Activated naive CD8-positive, alpha-beta T cell treated with anti-CD3 and anti-CD28 coated beads for 36 hours (primary cell): ENCODE measurements at places on chromosomes 7 and 10.

DNA sequence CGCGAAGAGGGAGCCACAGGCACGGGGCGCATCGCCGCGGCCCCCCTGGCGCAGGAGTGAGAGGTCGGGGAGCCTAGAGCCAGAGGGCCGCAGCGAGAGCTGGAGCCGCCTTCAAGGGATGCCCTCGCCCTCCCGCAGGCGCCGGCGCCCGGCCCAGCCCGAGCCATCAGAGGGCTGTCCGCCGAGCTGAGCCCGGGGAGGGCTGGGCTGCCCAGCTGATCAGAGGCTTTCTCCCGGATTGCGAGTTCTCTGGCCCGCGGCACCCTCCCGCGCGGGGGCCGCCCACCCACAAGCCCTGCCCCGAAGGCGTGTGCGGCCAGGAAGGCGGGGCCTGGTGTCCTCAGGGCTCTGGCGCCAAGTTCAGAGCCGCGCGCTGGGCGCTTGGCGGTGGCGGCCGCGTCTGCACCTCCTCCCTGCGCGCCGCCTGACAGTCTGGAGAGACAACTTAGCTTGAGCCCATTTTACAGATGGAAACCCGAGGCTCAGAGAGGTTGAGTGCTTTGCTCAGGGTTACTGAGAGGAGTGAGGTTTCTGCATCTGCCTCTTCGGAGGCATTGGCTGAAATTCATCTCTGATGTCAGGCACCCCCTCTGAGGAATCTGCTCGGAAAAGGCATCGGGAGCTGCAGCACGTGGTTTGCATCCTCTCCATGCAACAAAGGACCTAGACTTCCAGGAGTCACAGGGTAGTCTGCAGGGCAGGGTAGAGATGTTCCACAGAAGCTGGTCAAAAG, 3.8 kb upstream of the ANTXRL start:
- peak; percentile 71 for DNase-seq

DNA sequence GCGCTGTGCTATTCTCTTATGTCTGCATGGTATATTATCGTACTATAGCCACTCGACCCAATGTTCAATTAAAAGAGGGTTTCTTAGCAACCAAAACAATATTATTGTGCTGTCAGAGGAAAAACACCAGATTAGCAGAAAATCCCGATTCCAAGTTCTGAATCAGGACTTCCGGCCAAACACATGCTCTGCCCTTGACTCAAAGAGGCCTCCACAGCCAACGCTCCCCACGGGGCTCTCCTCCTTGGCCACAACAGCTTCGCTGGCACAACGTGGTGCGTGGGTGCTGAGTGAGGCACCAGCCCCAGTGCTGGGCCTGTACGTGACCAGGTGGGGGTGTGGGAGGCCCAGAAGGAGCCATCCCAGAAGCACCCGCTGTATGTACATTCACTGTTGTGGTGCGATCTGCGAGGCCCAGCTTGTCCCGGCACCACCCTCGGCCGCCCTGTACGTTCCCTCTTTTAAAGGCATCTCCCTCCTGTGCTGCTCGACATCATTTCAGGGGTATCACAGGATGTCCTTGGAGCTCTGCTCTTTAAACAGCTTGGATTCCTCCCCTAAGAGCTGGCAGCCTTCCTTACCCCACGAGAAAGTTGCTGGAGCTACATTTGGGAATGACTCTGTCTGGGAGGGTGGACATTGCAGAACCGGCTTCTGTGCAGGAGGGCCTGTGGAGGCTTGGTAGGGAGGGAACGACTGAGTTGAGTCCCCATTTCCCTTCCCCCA, 736.2 kb downstream of the PARD3 start:
- DNase-seq, result no peak

DNA sequence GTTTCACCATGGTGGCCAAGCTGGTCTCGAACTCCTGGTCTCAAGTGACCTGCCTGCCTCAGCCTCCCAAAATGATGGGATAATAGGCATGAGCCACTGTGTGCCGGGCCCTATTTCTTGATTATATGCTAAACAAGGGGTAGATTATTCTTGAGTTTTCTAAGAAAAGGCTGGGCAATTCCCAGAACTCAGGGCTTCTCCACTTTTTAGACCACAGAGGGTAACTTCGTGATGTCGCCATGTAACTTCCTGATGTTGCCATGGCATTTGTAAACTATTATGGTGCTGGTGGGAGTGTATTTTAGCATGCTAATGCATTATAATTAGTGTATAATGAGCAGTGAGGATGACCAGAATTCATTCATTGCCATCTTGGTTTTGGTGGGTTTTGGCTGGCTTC, 35.8 kb downstream of the OTUD1 start:
- DNase-seq, result no peak

GRCh38 chr7:13179775-13180523, 492.5 kb downstream of the ARL4A start:
- no peak for DNase-seq

GRCh38 chr7:50209461-50210135, 94.9 kb upstream of the IKZF1 start:
- peak; percentile 43 for DNase-seq
